LoVo (cell line): ENCODE measurements at places on chromosomes 3 and 15.

DNA sequence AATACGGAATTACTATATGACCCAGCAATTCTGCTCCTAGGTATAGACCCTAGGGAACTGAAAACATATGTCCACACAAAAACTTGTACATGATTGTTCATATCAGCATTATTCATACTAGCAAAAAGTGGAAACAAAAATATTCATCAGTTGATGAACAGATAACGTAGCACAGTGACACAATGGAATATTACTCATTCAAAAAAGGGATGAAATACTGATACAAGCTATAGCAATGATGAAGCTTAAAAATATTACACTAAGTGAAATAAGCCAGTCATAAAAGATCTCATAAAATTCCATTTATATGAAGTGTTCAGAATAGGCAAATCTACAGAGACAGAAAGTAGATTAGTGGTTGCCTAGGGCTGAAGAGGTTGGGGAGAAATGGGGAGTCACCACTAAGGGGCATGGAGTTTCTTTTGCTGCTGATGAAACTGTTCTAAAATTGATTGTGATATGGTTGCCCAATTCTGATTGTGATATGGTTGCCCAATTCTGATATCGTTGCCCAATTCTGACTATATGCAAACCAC, 10.5 kb downstream of the C15orf61 start:
- peak; percentile 18 for DNase-seq

DNA sequence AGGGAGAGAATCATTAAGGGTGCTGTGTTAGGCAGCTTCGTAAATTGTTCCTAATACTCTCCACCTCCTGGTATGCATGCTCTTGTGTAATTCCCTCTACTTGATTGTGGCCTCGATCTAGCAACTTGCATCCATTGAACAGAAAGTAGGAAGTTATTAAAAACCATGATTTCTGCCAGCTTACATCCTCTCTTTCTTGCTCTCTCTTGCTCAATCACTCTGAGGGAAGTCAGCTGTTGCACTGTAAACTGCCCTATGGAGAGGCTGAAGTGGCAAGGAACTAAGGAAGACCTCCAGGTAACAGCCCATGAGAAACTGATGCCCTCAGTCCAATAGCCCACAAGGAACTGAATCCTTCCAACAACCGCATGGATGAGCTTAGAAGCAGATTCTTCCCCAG, 92.6 kb downstream of the ERC2 start:
- no peak for DNase-seq

GRCh38 chr3:146503461-146504202, 34.3 kb upstream of the PLSCR2 start:
- DNase-seq, result peak; percentile 72

DNA sequence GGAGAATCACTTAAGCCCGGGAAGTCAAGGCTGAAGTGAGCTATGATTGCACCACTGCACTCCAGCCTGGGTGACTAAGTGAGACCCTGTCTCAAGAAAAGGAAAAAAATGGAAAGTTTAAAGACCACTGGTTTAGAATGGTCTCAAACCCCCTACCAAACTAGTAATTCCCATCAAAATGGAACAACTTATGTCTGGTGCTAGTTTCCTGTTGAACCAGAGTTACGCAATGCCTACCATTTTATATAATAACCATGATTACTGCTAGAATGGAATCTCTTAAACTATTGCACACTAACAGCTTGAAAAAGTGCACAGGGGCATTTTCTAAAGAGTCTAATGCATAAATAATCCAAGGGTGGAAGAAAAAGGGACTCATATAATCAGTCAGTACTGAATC, 43.6 kb downstream of the DMXL2 start:
- no peak for DNase-seq

- DNase-seq, result no peak
Observed at GRCh38 chr3:44019736-44020135, 221.9 kb upstream of the TOPAZ1 start.

DNA sequence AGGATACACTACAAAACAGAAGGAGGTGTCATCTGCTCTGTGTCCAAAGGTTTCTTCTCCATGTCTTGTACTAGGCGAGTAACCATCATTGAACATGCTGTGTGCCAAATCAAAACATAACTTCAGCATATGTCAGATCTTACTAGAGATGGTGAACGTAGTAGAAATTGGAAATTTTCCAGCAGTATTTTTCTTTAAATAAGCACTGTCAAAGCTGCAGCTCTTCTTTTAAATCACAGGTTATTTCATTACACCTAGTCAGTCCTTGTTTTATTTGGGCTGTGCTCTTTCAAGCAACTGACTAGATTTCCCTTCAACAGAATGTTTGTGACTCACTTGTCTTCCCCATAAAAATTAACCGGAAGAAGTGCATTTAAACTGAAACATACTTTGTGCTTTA, 46.5 kb downstream of the MSL2 start:
- DNase-seq, result peak; percentile 22

GRCh38 chr15:29542994-29543393, 273.4 kb upstream of the NSMCE3 start:
- DNase-seq, result no peak

- peak; percentile 22 for DNase-seq
Observed at GRCh38 chr3:28109829-28110228, 131.6 kb upstream of the CMC1 start.

GRCh38 chr15:61216519-61216918, 12.6 kb downstream of the RORA start:
- DNase-seq, result no peak
